Caudate nucleus (tissue), 63 donors: ENCODE measurements at places on chromosomes 6 and 20.
A peak's percentile ranks its signal among the peaks of the same experiment; 100 is the strongest.

DNA sequence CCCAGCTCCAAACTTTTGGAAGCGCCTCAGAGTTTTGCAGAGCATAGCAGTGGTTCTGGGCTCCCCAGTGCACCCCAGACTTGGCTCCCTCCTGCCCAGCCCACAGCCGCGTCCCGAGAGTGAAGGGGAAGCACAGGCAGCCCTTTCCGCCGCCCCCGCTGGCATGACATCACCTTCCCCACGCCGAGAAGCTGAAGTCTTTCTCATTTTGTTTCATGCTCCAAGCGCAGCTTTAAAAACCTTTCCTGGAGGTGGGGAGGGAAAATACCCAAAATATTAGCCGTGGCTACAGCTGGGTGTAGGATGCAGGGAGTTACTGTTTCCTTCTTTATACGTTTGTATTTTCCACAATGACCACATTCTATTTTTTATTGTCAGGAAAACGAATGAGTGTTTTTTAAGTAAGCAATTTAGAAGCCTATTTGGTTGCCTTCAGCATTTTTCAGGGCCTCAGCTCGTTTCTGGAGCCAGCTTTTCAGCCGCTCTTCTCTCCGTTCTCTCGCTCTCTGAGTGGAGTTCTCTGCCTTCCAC, 72.9 kb downstream of the SNX5 start:
- no peak for DNase-seq

DNA sequence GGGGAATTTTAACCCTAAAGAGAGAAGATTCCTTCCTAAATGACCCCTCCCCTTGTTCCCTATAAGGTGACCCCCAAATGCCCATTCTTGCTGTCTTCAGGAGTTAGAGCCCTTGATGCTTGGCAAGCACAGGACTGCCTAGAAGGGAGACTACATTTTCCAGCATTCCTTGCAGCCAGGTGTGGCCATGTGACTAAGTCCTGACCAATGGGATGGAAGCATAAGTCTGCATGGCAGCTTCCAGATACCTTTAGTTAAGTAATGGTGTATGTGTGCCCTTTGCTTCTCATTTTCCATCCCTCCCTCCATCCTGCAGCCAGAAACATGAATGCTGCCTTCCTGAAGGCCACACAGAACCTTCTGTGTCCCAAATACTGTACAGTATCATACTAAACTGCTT, 5.5 kb downstream of the BFSP1 start:
- DNase-seq, result no peak

DNA sequence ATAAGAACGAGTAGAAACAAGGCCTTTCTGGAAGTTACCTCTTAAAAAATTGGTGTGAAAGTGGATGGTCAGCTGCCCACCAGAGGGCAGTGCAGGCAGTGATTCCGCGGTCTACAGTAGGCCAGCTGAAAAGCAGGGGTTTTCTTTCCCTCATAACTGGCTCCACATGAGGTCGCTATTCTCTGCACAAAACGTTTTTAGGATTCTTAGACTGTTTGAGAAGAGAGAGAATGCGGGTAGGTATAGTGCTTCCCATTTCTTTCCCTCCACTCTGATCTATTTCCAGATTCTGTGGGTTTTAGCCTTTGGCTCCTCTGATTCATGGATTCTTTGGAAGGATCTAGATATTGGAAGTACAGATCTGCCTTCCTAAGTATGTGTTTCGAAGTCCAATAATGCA, 14.2 kb downstream of the FIG4 start:
- peak; percentile 42 for DNase-seq

GRCh38 chr6:129551486-129551885, 158.5 kb downstream of the ARHGAP18 start:
- DNase-seq, result no peak

DNA sequence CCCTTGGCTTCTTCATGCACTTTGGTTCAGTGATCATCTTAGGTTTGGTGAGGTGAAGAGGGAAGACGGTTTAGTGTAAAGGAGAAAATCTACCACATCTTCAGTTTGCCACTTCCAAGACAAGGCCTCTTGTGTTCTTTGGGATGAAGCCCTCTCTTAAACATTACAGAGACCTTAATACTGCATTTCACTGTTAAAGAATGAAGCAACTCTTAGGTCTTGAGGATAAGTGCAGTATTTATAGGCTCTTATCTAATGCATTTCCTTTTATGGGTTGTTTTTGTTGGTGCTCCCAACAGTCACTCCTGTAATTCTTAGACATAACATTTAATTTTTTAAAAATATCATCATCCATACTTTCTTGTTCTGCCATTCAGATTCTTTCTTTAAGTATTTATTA, 139.9 kb upstream of the LAMP5 start:
- DNase-seq, result no peak

- no peak for DNase-seq
Measured at GRCh38 chr6:20481281-20481680, 53.0 kb upstream of the CDKAL1 start.

GRCh38 chr20:12748359-12748994, 260.3 kb upstream of the SPTLC3 start:
- no peak for DNase-seq

GRCh38 chr6:157432892-157433265, 51.9 kb downstream of the ZDHHC14 start:
- no peak for DNase-seq

DNA sequence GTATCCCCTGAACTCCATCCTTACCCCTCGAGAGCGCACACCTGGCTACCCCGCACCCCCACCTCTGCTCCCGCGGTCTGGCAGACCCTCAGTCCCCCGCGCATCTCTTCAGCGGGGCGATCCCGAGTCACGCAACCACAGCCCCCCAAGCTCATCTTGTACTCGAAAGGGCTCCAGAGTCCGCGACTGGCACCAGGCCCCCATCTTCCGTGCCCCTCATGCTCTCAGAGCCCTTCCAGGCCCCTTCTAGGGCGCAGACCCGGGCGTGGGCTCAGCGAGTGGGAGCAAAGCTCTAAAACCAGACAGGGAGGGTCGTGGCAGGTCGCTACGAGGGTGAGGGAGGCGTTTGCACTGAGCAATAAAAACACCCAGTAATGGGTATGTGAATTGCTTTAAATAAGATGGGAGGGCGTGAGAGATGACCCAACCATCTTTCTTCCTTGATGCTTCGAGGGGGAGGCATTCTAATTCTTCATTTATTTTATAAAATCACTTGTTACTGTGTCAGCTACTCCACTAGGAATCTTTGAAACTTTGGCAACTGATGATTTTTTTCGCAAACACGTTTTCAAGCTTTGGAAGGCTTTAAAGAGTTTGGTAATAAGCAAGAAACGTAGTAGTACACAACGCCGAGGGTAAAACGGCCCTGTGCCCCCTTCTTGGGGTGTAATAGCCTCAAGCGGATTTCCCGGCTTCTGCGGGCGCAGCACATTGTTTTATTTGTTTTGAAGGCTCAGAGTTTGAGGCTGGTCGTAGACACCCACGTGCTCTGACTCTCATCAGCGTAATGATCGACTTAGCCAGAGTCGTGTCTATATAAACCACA, 42.6 kb upstream of the SUPT3H start:
- no peak for DNase-seq

GRCh38 chr20:53299831-53300230, 293.8 kb downstream of the ZNF217 start:
- no peak for DNase-seq

GRCh38 chr6:3371222-3371949, 85.5 kb downstream of the SLC22A23 start:
- no peak for DNase-seq

GRCh38 chr6:15654250-15654649, 8.6 kb downstream of the DTNBP1 start:
- no peak for DNase-seq

- DNase-seq, result peak; percentile 23
Measured at GRCh38 chr20:10857352-10858070, 183.7 kb upstream of the JAG1 start.

DNA sequence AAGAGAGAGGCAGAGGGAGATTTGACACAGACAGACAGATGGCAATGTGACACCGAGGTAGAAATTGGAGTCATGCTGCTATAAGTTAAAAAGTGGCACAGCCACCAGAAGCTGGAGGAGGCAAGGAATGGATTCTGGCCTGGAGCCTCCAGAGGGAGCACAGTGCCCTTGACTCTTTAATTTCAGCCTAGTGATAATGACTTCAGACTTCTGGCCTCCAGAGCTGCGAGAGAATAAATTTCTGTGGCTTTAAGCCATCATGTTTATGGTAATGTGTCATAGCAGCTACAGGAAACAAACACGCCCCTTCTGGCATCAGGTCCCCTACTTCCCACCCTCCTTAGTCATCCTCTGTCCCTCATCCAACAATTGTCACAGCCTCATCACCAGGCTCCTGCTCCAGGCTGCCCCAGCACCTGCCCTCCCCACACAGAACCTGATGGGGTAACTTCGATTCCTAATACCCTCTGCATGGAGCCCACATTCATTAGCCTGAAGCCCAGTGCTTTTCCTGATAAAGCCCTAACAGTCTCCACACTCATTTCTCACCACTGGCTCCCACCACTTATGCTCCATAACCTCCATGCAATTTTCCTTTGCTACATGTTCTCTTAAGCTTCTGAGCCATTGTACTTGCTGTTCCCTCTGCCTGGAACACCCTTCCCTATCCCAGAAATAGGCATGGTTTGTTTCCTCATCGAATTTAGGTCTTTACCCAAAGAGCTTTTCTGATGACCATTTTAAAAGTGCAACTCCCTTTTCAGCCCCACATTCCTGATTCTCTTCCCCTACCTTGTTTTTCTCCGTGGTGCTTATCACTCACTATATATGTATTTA, 69.7 kb upstream of the TOX2 start:
- no peak for DNase-seq

GRCh38 chr6:31732029-31732428, 2.9 kb upstream of the DDAH2 start:
- DNase-seq, result no peak

- no peak for DNase-seq
Measured at GRCh38 chr6:85451565-85452306, 1.9 kb downstream of the NT5E start.

GRCh38 chr20:56995635-56996075, 270.8 kb downstream of the BMP7 start:
- no peak for DNase-seq

- no peak for DNase-seq
Measured at GRCh38 chr6:75272145-75272840, 12.3 kb downstream of the TMEM30A start.

- no peak for DNase-seq
Measured at GRCh38 chr20:44354979-44355497, 461 bp upstream of the HNF4A start.

DNA sequence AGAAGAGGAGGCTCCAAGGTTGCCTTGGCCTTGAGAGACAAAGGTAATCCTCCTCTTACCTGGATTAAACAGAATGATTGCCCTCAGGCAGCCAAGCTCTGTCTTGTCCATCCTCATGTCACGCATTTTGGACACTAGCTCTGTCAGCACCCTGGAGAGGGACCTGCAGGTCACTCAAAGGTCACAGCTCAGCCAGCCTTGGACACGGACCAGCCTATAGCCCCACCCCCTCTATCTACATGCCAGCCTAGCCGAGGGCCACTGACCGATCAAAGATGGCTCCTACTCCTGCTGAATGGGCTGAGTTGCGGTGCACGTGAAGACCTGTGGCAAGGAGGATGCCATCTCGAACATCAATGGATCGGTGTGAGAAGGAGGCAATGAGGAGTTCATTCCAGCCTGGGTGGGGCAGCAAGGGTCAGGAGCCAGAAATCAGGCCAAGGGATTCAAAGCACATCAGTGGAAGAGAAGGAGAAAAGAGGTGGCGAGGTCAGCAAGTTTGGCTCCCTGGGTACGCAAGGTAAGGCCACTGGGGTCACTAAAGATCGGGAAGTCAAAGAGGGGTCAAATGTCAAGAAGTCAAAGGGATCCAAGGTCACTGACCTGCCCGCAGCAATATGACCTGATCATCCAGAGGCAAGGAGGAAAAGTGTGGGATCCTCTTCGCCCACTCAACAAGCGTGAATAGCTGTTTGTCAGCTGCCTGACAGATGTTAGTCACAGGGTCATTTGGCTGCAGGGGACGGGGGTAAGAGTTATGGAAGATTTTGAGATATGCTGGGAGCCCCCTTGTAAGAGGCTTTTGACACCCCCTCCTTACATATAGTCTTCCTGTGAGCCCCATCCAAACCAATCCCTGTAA, 3.3 kb upstream of the COL11A2 start:
- no peak for DNase-seq

- DNase-seq, result no peak
Measured at GRCh38 chr6:167448378-167448777, 123.5 kb downstream of the TTLL2 start.

DNA sequence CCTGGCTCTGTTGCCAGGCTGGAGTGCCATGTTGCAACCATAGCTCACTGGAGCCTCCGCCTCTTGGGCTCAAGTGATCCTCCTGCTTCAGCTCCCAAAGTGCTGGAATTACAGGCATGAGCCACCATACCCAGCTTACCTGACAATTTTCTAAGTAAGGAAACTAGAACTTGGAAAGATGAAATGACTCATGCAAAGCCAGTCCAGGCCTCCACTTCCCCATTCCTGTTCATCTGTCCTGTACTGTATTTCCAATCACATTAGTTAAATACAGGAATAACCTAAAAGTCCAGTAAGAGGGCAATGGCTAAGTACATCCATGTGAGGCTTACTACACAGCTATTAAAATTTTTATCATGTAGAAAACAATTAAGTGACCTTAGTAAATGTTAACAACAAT, 8.3 kb upstream of the ADGB start:
- DNase-seq, result no peak

DNA sequence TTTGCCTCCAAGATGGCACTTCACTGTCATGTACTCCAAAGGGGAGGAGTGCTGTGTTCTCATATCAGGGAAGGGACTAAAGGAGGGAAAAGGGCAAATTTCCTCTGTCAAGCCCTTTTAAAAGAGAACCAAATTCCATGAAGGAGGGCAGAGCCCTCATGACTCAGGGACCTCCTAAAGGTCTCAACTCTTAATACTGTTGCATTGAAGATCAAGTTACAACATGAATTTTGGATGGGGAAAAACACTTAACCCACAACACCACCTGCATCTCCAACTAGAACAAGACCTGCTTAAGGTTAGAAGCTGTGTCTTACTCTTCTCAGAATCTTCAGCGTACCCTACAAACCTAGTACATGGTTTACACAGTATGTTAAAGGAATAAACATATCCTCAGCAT, 23.7 kb upstream of the FBXO30 start:
- no peak for DNase-seq

- DNase-seq, result no peak
Measured at GRCh38 chr20:23101696-23102406, 15.7 kb upstream of the CD93 start.

DNA sequence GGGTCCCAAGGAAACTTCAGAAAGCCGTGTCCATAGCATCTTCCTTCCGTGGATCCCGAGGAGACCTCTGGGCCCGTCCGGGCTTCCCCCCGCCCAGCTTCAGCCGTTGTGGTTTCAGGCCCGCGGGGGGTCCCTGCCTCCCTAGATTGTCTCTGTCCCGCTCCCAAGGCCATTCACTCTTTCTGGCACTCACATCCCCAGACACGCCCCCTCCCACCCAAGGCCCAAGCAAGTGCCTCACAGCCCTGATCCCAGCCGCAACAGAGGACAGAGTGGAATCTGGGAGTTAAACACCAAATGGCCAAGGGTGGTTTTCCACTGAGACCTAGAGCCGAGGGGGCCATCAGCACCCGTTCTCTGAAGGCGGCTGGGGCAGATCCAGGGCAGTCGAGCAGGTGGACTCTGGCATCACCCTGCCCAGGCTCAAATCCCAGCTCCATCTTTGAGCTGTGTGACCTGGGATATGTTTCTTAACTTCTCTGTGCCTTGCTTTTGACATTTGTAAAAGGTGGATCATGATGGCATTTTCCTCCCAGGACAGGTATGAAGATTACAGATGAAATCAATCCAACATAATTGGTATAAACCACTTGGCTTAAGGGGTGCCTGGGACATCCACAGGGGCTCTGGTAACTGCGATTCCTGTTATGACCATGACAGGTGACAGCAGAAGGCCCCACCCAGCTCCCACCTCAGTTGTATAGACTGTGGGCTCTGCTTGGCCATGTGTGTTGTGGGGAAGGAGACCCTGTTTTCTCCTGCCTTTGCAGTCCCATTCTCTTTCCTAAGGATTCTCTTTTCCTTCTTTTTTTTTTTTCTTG, 48.1 kb downstream of the CTCFL start:
- DNase-seq, result no peak
